ENCODE measurements at places on chromosomes 3 and 15.

GRCh38 chr3:139689122-139689521 lies 11.3 kb upstream of the NMNAT3 start:
- DNase-seq = no peak

DNA sequence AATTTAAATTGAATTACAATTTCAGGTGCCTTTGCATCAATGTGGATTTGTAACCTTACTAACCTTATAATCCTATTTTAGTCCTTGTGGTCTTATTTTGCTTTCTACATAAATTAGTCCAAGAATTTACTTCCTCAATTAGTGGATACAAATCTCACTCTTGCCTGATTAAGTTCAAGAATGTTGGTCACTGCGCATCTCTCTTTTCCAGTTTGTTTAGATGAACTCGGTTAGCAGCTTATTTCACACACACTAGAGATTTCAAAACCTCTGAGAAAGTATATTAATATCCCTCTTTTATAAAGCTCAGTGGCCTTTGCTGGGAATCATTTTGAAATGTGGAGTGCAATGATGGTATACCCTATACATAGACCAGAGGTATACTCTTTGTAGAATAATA lies 243.4 kb downstream of the DTWD1 start:
- DNase-seq = no peak

DNA sequence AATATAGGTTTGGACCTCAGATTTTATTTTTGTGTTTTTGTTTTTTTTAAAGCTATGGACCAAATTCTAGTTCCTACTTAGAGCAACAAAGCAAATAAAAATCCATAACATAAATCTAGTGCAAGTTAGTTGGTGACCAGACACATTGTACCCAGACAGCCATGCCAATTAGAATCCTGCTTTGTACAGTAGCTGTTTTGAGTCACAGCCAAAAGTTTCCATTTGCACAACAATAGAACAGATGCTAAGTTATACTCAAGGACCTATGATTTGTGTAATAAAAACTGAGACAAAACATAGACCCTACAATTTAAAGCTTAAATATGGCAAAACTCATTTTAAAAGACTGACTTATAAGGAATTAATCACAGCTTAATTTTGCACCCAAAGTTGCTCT lies 513.1 kb upstream of the CBLB start:
- DNase-seq = no peak

DNA sequence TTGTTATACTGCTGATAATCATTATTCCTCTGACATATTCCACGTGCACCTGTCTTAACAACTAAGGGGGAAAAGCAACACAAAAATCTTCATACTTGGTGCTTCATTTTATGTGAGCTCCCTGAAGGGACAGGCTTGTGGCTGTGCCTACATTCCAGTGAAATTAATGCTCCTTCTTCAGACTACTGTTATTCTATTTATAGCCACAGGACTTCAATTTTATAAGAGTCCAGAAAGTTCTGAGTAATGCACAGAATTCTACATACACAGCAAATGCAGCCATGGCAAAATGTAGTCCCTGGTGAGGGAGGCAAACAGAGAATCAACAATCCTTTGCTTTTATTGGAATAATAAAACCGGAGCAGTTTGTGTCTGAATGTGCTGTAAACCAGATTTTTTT lies 417.1 kb downstream of the RBMS3 start:
- no peak for DNase-seq

DNA sequence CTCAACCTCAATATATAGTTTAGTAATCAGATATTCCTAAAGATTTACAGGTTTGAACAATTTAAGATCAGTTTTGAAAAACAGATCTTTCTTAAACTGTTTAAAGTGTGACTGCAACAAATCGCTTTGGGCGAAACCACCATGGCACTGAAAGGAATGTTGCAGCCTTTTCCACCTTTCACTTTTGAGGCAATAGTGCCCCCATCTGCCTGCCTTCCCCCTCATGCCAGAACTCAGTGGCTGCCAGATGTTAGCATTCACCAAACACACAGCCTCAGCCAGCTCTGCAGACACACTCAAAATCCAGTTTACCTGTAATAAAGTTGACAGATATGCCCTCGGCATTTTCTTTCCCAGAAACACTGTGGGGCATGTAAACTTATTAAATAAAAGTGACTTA lies 3.3 kb downstream of the LYSMD4 start:
- no peak for DNase-seq

GRCh38 chr15:53753813-53754212 lies 5.7 kb downstream of the WDR72 start:
- DNase-seq = no peak

- DNase-seq = no peak
These were observed 56.4 kb upstream of the TLE3 start for GRCh38 chr15:70153921-70154717.

- no peak for DNase-seq
These were observed 256.5 kb upstream of the CBLB start for GRCh38 chr3:106125321-106125720.

GRCh38 chr3:126528800-126529541 lies 5.0 kb downstream of the CHST13 start:
- no peak for DNase-seq

GRCh38 chr3:170162052-170162451 lies 19.5 kb downstream of the PHC3 start:
- DNase-seq = no peak

DNA sequence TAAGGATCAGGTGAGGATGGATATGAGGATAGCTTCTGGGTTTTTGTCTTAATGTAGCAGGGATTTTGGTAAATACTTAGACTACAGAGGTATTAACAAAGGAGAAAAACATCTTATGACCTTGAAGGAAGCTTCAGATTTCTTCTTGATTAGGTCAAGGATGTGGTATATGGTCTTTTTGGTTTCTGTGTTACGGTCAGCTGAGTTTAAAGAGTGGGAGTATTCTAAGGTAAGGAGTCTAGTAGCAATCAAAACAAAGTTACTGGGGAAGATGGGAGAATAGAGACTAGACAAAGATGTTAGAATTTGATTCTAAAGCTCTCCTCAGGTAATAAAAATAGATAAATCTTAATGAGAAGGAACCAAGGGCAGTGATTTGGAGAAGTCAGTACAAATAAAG lies 6.2 kb downstream of the HMG20A start:
- DNase-seq = no peak

GRCh38 chr3:113174304-113174703 lies 37.1 kb upstream of the BOC start:
- no peak for DNase-seq

DNA sequence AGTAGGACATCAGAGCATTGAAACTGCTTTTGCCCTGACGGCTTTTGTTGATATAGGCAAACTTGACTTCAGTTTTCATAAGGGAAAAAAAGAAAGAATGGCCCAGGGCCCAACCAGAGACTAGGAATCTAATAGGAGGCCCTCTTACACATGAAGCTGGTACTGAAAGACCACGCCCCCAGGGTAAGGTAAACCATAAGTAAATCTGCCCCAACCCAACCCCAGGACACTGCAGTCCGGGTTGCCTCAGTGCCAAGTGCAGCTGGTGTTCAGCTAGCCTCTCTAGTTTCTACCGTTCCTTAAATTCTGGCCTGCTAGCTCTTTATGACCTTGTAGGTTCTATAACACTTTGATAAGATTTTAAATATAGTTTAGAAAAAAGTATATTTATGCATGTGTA lies 136.7 kb downstream of the AQP9 start:
- no peak for DNase-seq

GRCh38 chr15:59410391-59410896 lies 27.5 kb upstream of the FAM81A start:
- DNase-seq = no peak

- no peak for DNase-seq
These were observed 403.1 kb upstream of the TGFBR2 start for GRCh38 chr3:30203301-30203700.

DNA sequence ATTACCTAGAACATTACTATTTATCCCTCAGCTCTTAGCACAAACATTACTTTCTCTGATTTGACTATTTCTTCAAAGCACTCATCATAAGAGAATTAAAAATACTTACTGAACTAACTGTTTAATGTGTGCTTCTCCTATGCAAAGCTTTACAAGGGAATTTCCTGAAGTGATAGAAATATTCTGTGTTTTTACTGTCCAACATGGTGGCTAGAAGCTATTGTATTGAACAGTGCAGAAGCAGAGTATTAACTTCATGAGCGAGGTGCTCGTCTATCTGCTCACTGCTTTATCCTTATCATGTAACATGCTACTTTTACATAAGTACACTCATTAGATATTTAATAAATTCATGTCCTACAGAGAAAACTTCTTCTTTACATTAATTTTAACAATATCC lies 239.1 kb downstream of the ISL2 start:
- DNase-seq = no peak

DNA sequence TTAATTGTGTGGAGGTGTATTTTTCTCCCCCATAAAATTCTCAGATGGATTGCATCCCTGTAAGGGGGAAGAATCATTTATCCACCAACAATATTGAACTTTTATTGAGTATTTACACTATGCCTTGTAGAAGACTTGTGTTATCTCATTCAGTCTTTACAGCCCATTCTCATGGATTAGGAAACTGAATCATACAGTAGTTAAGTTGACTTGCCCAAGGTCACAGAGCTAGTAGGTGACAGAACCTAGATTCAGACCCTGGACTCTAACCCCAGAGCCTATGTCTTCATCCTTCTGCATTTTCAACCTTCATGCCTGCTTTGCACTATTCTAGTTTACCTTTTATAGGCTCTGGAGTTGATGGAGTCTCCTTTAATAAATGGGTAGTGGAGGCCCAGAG lies 226.8 kb downstream of the LPP start:
- no peak for DNase-seq

- no peak for DNase-seq
These were observed 544.9 kb downstream of the NAALADL2 start for GRCh38 chr3:175404027-175404426.

GRCh38 chr3:3806856-3807255 lies 7.6 kb downstream of the LRRN1 start:
- DNase-seq = no peak

DNA sequence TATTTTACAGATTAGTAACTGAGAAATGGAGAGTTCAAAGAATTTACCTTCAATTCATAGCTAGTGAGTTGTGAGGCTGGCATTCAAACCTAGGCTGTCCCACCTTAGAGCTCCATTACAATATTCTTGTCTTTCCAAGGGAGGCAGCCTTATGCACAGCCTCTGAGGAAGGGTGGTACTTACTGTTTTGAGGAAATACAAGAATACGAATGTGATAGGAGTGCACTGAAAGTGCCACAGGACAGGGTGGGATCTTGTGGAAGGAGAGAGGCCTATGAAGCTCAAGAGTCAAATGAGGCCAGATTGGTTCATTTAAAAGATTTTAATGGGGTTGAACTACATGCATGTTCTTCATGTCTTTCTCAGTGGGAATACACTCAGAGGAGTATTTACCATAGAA lies 86.3 kb downstream of the ARIH1 start:
- DNase-seq = no peak

- DNase-seq = no peak
These were observed 192.3 kb downstream of the IGSF11 start for GRCh38 chr3:118842147-118842863.

- DNase-seq = no peak
These were observed 658.0 kb upstream of the KCNMB2 start for GRCh38 chr3:177878192-177878591.

DNA sequence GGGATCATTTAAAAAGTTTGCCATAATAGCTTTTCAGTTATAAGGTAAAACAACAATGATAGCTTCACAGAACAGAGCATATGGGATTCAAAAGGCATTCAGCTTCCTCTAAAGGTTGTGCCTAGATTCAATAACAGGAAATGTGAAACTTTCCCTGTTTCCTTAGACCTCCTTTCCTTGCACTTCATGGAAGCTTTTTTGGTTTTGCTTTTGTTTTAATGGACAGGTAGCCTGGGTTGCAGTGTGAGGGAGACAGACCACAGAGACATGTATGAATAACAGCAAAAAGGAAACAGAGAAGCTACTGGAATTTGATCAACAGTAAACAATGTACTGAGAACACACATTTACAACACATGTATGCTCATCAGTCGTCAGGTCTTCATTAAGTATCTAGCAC lies 2.3 kb upstream of the TNFAIP8L3 start:
- DNase-seq = no peak

GRCh38 chr3:30098243-30098642 lies 508.2 kb upstream of the TGFBR2 start:
- no peak for DNase-seq

GRCh38 chr3:72299823-72300222 lies 514.9 kb upstream of the PROK2 start:
- DNase-seq = no peak

DNA sequence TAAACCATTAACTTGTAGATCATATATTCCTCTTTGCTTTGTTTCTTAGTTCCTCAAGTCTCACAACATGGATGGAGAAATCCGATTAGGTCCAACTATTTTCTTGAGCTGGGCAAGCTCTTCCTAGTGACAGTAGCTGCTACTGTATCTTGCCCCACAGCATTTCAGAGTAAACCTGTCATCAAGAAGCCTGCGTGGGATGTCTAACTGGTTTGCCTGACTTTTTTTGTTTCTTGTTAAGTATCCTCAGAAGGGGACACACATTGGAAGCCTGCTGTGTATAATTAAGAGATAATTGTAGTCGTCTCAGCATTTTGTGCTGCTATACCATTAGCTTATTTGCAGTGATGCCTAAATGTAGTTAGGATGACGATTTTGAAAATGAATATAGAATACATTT lies 29.3 kb upstream of the STT3B start:
- DNase-seq = no peak

DNA sequence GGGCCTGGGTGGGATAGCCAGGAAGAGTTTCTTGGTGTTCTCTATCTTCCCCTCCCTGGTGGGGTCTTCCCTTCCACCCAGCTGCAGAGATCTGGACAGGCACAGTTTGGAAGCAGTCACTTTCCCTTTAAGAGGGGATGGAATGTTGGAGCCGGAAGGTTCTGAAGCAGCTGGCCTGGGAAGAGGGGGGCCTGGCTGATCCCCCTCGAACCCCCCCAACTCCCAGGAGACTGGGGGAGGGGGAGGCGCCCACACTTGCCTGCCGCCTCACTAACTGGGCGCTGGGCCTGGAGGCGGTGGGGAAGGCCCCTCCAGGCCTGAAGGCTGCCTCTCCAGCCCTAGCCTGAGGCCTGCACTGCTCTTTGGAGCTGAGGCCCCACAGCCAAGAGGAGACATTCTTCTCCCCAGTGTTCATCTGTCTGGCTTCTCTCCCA lies 1.4 kb downstream of the DVL3 start:
- DNase-seq = no peak

- DNase-seq = peak; percentile 84
These were observed 15.9 kb upstream of the COPG1 start for GRCh38 chr3:129233538-129233937.
